ENCODE measurements at places on chromosomes 3 and 15.
A peak's percentile ranks its signal among the peaks of the same experiment; 100 is the strongest.

- no peak for DNase-seq
These were observed 23.5 kb upstream of the CA12 start for GRCh38 chr15:63405159-63405558.

- DNase-seq = no peak
These were observed 135.0 kb upstream of the COL8A1 start for GRCh38 chr3:99503350-99503749.

- DNase-seq = no peak
These were observed 97.3 kb downstream of the AKAP13 start for GRCh38 chr15:85477730-85478129.

DNA sequence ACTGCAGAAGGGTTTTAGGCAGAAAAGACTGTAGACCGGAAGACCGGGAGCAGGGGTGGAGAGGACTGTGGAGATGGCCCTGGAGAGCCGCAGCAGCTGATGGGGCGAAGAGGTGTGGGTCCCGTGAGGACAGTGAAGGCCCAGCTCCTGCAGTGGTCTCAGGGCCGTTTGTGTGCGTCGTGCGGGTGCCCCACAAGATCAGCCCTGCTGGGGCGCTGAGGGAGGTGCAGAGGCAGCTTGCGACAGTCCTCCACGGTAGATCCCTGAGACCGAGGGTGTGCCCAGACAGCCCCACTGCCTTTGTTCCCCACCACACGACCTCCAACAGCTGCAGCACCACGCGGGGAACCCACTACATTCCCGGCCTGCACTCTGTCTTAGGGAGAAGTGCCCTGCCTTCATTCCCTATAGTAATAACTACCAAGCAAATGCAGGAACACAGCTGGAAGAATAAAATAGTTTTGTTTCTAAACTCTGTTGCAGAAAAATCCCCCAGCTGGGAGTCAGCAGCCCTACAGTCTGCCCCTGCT, 19.0 kb upstream of the CRABP1 start:
- no peak for DNase-seq

DNA sequence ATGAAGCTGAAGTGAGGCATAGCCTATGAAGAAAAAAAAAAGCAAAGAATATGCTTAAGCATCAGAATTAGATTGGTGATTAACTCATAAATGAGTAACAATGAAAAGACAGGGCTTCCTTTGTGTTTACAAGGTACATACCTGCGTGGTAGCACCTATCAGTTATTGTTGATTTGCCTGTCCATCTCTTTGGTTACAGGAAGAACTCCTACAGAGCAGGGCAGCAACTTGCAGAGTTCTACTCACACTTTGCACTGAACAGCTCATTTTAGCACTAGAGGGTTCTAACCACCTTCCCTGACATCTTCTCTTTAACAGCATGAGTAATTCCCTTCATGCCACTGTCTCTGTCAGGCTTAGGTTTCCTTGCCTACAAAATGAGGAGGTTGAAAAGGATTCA, 166.0 kb downstream of the DPH6 start:
- no peak for DNase-seq

DNA sequence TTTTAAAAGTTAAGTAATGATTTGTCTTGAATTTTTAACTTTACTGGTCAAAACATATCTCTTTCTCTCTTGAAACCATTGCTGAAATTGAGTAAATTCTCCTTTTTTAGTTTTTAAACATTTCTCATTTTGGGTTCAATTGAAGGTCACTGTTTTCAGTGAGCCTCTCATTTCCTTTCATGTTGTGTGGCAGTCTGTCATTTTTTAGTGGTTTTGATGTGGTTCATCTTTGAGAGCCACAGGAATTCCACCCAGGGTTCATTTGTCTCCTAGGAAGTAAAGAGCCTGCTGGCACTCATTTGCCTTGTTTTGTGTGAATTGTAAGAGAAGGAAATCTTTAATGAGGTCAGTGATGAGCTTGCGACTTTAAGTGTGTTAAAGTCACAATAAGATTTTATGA, 10.4 kb downstream of the CLDN11 start:
- no peak for DNase-seq

GRCh38 chr3:159982442-159982974, 6.1 kb upstream of the IL12A start:
- no peak for DNase-seq

GRCh38 chr15:40008061-40008765, 30.8 kb downstream of the SRP14 start:
- no peak for DNase-seq

DNA sequence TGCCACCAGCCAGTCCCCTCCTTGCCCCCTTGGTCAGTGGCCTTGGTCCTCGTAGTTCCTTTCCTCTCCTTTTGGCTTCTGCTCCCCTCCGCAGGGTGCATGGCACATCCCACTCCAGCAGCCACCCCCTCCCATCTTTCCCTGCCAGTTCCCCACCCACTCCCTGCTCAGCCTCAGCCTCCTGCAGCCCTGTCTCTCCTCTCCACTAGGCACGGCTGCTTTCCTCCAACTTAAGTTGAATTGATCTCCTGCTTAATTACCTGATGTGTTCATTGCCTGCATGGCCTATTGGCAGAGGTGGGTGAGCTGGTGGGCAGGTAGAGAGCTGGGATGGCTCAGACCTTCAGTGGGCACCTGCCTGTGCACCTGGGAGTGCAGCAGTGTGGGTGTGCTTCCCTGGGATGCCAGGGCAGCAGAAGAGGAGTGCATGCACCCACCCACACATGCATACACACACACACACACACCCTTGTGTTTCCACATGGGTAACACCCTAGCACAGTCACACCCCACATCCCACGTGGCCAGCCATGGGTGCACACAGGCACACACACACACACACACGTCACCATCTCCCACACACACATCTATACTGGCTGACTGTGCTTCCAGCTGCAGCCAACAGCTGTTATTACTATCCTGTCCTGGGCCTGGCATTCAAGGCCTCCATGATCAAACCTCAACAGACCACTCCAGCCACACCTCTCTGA, 30.9 kb downstream of the C3orf18 start:
- DNase-seq = no peak

DNA sequence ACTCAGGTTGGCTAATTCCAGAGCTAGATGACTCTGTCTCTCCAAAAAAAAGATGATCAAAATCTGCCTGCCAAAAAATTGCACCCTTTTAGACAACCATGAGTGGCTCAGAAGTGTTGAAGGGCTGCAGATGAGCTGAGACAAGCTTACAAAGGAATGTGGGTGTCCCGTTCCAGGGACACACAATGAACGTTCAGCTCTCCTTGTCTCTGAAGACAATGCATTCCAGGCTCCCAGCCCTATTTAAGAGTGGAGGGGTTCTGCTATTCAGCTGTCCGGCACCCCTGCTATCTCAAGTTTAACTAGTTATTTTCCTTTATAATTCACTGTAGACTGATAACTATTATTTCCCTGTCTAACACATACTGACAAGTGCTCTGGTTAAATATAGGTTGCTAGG, 355.1 kb upstream of the WNT5A start:
- no peak for DNase-seq

DNA sequence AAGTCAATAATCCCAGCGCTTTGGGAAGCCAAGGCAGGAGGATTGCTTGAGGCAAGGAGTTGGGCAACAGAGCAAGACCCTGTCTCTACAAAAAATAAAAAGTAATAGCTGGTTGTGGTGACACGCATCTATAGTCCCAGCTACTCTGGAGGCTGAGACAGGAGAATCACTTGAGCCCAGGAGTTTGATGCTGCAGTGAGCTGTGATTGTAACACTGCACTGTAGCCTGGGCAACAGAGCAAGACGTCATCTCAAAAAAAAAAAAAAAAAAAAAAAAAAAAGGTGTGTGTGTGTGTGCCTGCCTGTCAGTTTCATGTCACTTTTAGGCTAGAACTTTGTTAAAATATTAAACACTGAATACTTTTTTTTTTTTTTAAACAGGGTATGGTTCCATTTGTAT, 28.4 kb downstream of the DNAJC19 start:
- DNase-seq = no peak

DNA sequence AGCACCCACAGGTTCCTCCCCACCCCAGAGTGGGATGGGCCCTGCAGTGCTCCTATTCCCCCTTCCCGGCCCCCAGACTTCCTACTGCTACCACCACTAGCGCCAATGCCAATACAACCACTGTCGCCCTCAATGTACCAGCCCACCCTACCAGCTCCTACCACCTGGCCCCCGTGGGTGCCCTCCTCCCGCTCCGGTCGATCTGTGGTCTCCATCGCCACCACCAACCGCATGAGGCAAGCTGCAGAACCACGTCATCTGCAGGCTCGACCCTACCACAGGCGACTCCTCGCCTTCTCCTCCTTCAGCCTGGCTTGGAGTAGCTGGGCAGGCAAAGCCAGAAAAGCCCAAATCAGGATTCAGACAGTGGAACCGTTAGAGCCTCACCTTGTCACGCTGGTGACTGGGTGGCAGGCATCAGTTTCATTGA, 179.3 kb downstream of the POTEB3 start:
- no peak for DNase-seq

DNA sequence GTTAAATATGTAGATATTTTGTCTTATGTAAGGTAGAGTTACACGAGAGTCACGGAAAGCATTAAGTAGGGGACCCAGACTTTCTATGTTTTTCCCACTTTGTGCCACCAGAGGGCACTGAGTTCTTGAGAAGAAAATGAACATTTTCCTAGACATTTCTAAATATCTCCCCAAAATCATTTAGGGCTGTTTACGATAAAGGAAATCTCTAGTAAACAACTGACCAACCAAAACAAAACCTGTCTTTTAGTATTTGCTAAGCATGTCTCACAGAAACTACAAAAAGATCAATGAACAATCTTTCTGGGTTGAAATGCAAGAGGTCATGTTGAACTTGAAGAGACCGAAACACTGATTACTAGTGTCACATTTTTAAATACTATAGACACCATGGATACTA, 16.1 kb downstream of the POU1F1 start:
- DNase-seq = peak; percentile 5

DNA sequence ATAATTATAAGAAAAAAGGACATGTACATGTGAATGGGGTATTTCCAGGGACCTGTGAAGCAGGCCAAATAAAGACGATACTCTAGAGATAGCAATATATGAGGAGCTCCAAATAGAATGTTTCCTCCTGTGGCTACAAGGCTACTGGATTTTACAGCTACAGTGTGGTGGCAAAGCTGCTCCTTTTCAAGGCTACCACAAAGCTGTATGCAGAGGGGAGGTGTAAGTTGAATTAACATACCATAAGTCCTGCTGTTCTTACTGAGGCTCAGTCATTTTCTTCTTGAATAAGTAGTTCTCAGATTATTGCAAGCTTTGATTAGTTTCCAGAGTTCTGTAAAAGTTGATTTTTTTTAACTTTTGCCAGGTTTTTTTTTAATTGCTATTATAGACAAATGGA, 1184.6 kb upstream of the EPHA6 start:
- DNase-seq = no peak

DNA sequence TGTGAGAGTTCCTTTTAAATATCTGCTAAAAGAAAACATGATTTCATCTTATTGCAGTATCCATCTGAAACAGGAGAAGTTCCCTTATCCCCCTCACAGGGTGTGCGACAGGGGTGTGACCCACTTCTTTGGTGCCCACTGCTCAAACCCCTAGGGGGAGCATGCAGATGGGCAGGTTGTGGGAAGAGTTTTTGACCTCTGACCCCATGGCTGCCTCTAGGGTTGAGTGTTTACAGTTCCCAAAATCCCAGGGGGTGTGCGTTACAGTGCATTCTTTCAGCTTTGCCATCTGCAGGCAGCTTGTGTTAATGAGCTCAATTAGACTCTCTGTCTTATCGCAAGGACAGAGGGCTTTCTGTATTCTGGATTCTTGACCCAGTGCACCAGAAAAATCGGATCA, 443.2 kb upstream of the FRG2C start:
- no peak for DNase-seq

GRCh38 chr15:52382647-52383046, 87.0 kb upstream of the MYO5C start:
- DNase-seq = no peak

DNA sequence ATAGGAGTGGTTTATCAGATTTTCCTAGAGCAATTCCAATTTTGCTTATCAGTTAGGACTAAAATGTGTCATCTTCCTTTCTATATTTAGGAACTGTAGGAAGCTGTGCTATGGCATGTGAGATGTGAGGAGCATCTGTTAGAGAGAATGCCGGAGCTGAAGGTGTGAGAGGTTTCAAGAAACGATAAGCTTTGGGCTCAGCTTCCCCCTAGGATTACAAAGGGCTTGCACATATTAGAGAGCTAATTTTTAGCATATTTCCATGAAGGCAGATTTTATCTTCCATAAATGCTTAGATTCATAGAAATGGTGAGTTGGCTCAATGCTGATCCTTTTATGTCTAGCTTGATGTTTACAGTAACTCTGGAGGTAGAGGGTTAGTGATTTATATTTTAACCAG, 120.2 kb downstream of the CNTN4 start:
- DNase-seq = no peak

GRCh38 chr3:166123088-166123487, 285.9 kb upstream of the BCHE start:
- no peak for DNase-seq

DNA sequence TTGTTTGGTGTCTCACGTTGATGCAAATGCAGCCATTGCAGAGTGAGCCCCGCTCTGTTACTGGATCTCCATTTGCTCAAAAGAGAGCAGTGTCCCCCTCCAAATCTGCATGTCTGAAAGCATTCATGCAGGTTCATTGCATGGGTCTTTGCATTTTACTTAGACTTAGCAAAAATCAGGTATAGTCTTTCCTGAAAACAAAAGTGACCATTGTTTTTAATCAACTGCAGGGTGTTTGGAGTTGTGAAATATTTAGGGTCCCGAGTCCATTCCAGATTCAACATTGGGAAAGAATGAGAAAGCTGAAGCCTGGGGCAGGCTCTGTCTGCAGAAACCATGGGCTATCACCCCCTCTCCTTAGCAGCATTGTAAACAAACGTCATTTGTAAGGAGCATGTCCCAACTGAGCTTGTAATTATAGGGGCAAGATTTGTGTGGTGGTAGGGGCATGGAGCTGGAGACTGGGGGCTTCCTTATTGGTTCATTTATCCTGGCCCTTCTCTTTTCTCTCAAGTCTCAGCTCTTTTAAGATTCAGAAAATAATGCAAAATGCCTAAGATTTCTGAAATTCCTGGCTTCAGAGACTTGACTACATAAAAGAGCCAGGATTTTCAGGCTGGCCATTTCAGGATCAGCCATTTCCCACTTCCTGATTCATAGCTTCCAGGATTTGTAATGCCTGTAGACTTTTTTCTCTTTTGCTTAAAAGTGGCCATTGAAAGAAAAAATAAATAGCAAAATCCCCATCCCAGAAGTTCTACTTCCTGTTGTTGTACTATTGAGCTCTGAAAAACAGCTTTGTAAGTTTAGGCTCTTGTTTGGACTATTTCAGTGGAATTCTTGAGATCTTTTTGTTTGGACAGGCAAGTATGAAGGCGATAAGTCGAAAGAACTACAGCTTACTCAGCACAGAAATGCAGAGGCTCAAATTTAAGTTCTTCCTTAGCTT, 23.0 kb downstream of the IGF1R start:
- no peak for DNase-seq

- no peak for DNase-seq
These were observed 28.0 kb upstream of the VGLL4 start for GRCh38 chr3:11671648-11672100.

DNA sequence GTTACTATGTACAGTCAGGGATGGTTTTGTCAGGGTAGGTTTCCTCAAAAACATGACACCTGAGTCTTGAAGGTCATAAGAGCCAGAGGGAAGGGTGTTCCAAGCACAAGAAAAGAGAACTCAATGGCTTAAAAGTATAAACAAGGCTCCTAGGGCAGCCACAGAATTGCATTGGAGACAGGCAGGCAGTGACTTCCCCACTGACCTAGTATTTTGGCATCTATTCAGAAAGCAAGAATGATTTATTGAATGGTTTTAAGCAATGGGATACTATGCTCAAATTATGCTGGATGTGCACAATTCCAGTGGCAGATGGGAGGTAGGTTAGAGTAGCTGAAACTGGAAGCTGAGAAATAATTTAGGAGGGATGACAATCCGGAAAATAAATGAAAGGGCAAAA, 54.0 kb downstream of the TSC22D2 start:
- no peak for DNase-seq
